ENCODE measurements at places on chromosomes 1 and 21.

GRCh38 chr1:39988618-39989343 lies 33.8 kb downstream of the MFSD2A start:
- H3K4me1 ChIP-seq, result no peaks in the 10 kb centered on the region
- H3K27me3 ChIP-seq, result no peaks in the 10 kb centered on the region
- no peak overlapping the region for H3K27ac ChIP-seq
- DNase-seq, result no peak
- no peak overlapping the region for H3K4me3 ChIP-seq
- no peaks in the 10 kb centered on the region for H3K36me3 ChIP-seq

DNA sequence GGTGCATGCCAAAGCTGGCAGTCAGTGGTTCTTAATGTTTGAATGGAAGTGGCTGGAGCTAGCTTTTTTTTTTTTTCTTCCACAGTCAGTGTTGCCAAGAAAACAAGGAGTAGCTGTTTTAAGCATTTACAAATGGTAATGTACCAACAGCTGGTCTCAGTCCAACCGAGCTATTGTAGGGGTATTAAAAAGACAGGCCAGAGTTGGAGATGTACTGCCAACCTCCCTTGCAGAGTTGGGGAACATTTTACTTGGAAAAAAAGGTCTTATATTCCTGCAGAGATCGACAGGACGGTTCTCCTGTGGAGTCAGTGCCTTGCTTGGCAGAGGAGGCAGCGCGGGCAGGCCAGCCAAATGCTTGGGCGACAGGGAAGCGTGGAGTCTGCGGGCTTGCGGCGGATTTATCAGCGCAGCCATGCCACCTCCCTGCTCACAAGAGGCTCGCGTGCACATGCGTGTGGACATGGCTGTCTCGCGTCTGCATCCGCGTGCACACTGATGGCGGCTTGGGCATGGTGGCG lies 338.1 kb downstream of the RPS6KC1 start:
- DNase-seq, result no peak
- H3K27ac ChIP-seq, result no peak overlapping the region
- H3K36me3 ChIP-seq, result no peaks in the 10 kb centered on the region
- H3K4me1 ChIP-seq, result no peaks in the 10 kb centered on the region
- H3K27me3 ChIP-seq, result no peaks in the 10 kb centered on the region
- H3K4me3 ChIP-seq, result no peak overlapping the region

DNA sequence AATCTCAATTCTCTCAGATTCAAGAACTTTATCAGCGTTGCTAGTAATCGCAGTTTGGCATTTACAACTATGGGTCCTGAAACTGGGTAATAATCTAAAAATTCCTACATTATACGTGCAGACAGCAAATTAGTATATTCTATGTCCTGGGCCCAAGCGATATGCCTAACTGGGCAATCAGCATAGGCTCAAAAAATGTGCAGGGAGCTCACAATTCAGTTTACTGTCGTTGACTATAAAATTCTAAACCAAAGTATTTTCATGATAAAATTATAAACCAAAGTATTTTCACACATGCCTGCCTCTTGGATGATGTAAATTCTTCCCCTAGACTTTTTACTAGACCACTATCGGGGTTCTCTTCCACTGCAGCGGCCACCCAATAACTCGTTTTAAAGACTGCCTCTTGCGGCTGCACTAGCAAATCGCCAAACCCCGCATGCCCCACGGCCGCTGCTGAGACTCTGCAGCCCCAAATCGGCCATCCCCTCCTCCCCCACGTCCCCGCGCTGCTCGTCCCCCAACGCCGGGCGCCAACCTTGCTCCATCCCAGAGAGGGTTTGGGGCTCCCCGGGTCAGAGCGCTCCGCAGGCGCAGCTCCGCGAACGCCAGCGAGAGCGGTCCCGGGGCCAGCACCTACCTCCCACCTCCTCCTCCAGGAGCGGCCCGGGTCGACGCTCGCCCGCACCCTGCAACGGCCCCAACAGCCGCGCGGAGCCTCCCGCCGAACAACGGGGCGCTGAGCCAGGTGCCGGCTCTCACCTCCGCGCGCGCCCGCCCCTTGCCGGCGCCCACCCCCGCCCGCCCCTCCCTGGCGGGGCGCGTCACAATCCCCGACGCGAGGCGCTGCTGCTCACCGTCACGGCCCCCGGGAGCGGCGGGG lies 506 bp downstream of the SSX2IP start:
- no peaks in the 10 kb centered on the region for H3K36me3 ChIP-seq
- peaks cover 14% of the 10 kb centered on the region for H3K4me1 ChIP-seq
- H3K27me3 ChIP-seq, result no peaks in the 10 kb centered on the region
- DNase-seq, result no peak

DNA sequence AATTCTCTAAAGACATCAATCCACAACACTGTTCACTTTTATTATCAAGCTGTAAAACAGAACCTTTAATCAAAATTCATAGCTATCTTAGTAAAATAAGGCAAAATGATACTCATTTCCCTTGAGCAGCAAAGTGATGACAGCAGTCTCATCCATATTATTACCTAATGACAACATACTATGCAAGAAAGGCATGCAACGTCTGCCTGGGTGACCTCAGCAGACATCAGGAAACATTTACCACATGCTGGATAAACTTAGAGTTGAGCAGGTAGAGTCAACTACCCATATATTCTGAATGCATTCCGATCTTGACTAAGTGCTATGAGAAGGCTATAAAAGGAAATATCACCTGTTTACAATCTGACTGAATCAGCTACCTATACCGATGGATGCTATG lies 145.1 kb downstream of the SIPA1L2 start:
- no peak overlapping the region for H3K27ac ChIP-seq
- peaks cover 13% of the 10 kb centered on the region for H3K4me1 ChIP-seq
- no peaks in the 10 kb centered on the region for H3K27me3 ChIP-seq
- peaks cover 7% of the 10 kb centered on the region for H3K36me3 ChIP-seq
- no peak overlapping the region for H3K4me3 ChIP-seq

DNA sequence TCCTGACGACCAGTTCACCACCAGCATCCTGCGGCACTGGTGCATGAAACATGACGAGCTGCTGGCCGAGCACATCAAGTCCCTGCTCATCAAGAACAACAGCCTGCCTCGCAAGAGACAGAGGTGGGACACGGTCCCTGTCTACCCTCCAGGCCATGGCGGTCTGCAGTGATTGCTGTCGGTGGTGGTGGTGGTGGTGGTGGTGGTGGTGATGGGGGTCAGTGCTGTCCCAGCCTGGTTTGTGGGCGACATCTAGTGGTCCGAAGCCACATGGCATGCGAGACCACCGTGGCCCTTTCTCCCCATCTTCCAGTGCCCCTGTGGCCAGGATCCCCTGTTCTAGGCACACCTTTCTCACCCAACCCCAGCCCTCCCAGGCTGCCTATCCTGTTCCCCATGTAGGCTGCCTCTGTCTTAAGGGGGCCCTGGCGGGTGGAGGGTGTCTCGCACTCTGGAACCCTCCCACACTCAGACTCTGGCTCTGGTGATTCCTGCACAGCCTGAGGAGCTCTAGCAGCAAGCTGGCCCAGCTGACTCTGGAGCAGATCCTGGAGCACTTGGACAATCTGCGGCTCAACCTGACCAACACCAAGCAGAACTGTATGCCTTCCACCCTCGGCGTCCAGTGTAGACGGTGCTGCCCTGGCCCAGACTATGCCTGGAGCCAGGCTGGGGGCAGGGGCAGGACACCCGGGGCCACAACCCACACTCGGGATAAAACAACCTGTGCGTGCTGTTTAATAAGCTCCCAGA lies 3.2 kb upstream of the SLC27A3 start:
- no peaks in the 10 kb centered on the region for H3K36me3 ChIP-seq
- DNase-seq, result no peak

GRCh38 chr1:42130061-42130660 lies 23.0 kb upstream of the GUCA2B start:
- H3K27ac ChIP-seq, result no peak overlapping the region
- H3K27me3 ChIP-seq, result no peaks in the 10 kb centered on the region
- no peak for DNase-seq
- H3K4me3 ChIP-seq, result no peak overlapping the region
- no peaks in the 10 kb centered on the region for H3K36me3 ChIP-seq

DNA sequence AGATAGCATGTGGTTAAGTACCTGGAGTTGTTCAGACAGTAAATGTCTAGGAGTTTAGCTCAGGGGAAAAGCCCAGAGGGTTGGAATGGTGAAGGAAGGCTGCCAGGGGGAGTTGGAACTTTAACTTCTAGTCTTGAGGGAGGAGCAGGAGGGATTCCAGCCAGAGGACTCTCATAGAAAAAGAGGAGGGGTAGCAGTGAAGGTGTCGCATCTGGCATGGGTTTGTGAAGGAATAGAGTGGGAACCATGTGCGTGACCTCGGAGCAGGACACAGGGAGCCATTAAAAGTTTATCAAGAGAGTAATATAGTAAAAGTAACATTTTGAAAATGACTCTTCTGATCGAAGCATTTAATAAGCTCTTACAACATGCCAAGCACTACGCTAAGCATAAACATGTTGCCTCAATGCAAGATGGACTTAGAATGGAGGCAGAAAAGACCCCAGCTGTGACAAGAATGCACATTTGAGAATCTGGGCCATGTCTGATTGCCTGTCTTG lies 632.4 kb upstream of the CAMK1G start:
- no peaks in the 10 kb centered on the region for H3K4me1 ChIP-seq
- H3K4me3 ChIP-seq, result no peak overlapping the region
- H3K27me3 ChIP-seq, result no peaks in the 10 kb centered on the region
- H3K36me3 ChIP-seq, result no peaks in the 10 kb centered on the region

GRCh38 chr1:228978484-228979324 lies 243.4 kb downstream of the RHOU start:
- H3K4me1 ChIP-seq, result peaks cover 12% of the 10 kb centered on the region
- no peak overlapping the region for H3K4me3 ChIP-seq
- H3K27me3 ChIP-seq, result no peaks in the 10 kb centered on the region
- H3K27ac ChIP-seq, result peak overlapping the region; percentile 2

GRCh38 chr1:39678889-39679288 lies 7.0 kb upstream of the NT5C1A start:
- no peak overlapping the region for H3K4me3 ChIP-seq
- no peaks in the 10 kb centered on the region for H3K27me3 ChIP-seq
- H3K27ac ChIP-seq, result no peak overlapping the region
- no peaks in the 10 kb centered on the region for H3K36me3 ChIP-seq

DNA sequence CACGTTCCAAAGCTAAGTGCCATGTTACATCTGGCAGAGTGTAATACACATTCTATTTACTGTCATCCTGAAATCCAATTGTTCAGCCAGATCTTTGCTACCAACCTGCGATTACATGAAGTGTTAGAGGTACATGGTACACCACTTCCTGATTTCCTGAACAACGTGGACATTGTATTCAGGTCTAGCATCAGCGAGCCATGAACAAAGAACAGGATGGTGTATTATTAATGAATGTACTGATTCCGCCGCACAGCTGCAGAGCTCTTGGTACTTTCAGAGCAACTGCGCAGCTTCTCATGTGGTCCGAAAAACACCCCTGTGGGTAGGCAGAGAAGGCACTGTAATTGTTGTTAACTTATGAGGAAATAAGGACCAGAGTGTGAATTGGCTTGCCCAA lies 511.4 kb downstream of the AJAP1 start:
- no peak overlapping the region for H3K27ac ChIP-seq
- no peak for DNase-seq
- H3K27me3 ChIP-seq, result no peaks in the 10 kb centered on the region
- no peak overlapping the region for H3K4me3 ChIP-seq

DNA sequence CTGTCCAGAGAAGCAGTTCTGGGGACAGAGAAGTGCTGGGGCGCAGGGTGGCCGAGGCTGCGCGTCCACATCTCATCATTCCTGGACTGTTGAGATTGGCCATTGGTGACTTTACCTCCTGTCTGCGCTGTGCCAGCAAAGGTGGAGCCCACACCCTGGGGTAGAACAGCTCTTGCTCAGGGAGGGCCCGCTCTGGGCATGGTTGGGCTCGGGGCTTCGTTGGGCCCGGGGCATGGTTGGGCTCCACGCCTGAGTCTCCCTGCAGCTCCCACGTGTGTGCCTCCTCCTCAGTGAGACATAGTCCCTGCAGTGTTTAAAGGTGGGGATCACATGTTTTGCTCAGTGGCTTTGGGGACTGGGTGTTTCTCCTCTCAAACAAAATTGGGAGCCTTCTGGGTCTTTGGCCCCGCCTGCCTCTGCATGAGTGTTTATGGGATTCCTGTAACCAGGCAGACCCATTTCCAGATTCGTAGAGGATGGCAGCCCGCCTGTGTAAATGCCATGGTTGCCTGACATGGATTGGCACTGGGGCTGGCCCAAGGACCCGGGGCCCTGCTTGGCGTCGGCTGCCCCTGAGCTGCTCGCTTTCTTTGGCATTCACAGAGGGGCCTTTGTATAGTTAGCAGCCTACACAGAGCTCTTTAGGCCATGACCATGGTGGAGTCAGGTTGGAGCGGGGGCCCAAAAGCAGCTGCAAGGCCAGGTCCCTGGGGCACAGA lies 104.6 kb downstream of the TLR5 start:
- no peaks in the 10 kb centered on the region for H3K4me1 ChIP-seq
- no peak overlapping the region for H3K4me3 ChIP-seq
- no peaks in the 10 kb centered on the region for H3K36me3 ChIP-seq
- H3K27ac ChIP-seq, result no peak overlapping the region
- H3K27me3 ChIP-seq, result no peaks in the 10 kb centered on the region
- DNase-seq, result no peak

DNA sequence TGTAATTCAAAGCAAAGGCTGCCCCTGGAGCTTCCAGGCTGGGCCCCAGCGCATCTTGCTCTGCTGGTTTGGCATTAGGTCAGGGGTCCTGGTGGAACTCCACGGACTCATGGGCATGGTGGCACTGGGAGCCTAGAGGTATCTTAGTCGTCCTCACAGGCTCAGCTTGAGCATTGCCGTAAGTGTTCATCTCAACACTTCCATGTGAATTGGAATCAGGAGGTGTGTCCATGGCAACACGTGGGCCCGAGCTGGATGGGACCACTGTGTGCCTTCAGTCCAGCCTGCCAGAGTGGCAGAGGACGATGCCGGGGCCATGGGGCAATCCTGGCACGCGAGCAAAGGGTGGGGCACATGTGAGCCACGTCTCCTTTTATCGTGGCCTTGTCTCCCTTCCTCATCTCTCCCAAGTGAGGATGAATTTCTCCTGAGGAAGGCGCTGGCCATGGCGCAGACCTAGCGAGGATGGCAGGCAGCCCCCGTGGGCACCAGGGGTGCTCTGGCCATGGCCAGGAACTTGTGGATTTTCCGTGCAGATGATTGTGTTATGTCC lies 47.0 kb downstream of the AGPAT3 start:
- no peaks in the 10 kb centered on the region for H3K27me3 ChIP-seq
- H3K4me1 ChIP-seq, result peaks cover 36% of the 10 kb centered on the region
- no peaks in the 10 kb centered on the region for H3K36me3 ChIP-seq
- H3K4me3 ChIP-seq, result no peak overlapping the region

- no peak overlapping the region for H3K4me3 ChIP-seq
- no peak overlapping the region for H3K27ac ChIP-seq
- peaks cover 47% of the 10 kb centered on the region for H3K36me3 ChIP-seq
- no peak for DNase-seq
- H3K27me3 ChIP-seq, result no peaks in the 10 kb centered on the region
These were observed 33.1 kb downstream of the WDR4 start for GRCh38 chr21:42846221-42846620.

- H3K27me3 ChIP-seq, result no peaks in the 10 kb centered on the region
- DNase-seq, result no peak
- peaks cover 6% of the 10 kb centered on the region for H3K4me1 ChIP-seq
- H3K27ac ChIP-seq, result no peak overlapping the region
- no peak overlapping the region for H3K4me3 ChIP-seq
- H3K36me3 ChIP-seq, result no peaks in the 10 kb centered on the region
These were observed 5.0 kb downstream of the AGT start for GRCh38 chr1:230708631-230709580.

Data from vagina (tissue), 2 donors.